NCI-H460 (cell line): ENCODE measurements at places on chromosomes 1 and 21. TPM values are rescaled to one million over a fixed set of nuclear protein-coding genes. Genes with fewer than 3 reads are reported as not detected.

The ZNF326 gene
- 5.6 and 6.6 TPM in 2 replicates for total RNA-seq

The CAMK1G gene
- not detected in 2 replicates for total RNA-seq

The LAMC2 gene
- total RNA-seq = 2.1 and 3.2 TPM in 2 replicates

The BEST4 gene
- total RNA-seq = not detected in 2 replicates

The SH2D5 gene
- total RNA-seq = 0.87 and 0.92 TPM in 2 replicates

The HES2 gene
- 0.57 and 1.0 TPM in 2 replicates for total RNA-seq

The RORC gene
- total RNA-seq = 0.10 TPM in 1 of 2 replicates, not detected in the other

The RGSL1 gene
- 0.07 TPM in 1 of 2 replicates, not detected in the other for total RNA-seq

The RGS16 gene
- 25.1 and 27.4 TPM in 2 replicates for total RNA-seq

The CCSAP gene
- total RNA-seq = 17.8 and 19.1 TPM in 2 replicates

The NGF gene
- total RNA-seq = 0.66 and 1.6 TPM in 2 replicates
